ENCODE measurements at places on chromosomes 16 and 17.

DNA sequence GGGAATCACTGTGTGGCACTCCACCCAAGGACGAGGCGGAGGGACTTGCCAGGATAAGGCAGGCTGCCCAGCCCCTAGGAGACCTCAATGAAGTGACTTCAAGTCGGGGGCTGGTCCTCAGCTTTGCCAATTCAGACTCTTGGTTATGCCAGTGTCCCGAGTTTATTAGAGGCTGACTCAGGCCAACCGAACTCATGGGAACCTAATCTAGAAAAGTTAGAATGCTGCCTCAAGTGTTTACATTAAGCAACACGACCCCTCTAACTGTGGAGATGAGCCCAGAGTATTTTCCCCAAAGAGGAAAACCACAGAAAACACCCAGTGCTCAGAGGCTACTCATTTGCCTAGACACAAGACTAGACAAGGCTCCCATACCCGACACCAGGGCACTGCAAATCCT is 1.1 kb upstream of the TEKT3 start:
- DNase-seq = no peak

DNA sequence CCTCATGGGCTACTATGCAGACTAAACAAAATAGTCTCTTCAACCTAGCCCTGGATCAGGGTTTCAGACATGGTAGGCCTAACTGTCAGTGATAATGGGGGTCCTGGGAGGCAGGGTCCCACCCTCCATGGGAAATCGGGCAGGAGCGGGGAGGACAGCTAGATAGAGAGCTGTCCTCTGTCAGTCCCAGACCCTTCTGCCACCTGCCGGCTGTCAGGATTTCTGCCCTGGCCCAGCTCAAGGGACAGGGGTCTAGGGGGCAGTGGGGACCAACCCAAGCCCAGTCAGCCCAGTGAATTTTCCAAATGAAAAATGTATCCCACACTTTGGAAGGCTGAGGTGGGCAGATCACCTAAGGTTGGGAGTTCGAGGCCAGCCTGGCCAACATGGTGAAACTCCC is 5.3 kb downstream of the CA7 start:
- no peak for DNase-seq

DNA sequence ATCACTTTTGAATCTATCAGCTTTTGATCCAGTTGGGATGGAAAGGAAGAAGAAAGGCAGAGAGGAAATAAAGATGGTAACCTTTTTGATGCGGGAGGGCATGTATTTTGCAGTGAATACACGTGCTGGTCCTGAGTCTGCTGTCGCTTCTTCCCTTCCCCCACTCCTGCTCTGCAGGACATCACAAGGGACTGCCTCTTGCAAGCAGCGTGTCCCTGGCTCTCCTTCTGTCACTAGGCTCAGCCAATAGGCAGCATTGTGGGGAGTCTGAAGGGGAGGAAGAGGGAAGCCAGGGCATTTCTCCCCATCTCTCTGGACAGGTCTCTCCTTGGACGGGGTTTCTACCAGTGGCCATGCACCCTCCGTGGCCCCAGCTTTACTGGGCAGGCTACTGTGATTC is 15.7 kb upstream of the WFDC1 start:
- no peak for DNase-seq

DNA sequence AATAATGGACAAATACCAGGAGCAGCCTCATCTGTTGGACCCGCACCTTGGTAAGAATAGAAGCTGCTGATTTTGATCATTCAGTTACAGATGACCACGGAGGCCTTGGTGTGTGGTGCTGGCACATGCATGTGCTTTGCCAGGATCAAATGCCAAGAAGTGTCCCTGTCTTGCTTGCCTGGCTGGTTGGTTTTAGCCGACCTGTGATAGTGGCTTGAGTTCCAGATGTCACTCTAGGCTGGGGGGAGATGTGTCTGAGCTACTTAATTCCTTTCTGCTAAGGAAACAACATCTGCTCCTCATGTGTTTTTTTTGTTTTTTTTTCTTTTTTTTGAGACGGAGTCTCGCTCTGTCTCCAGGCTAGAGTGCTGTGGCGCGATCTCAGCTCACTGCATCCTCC is 4.3 kb downstream of the TBCD start:
- DNase-seq = no peak

DNA sequence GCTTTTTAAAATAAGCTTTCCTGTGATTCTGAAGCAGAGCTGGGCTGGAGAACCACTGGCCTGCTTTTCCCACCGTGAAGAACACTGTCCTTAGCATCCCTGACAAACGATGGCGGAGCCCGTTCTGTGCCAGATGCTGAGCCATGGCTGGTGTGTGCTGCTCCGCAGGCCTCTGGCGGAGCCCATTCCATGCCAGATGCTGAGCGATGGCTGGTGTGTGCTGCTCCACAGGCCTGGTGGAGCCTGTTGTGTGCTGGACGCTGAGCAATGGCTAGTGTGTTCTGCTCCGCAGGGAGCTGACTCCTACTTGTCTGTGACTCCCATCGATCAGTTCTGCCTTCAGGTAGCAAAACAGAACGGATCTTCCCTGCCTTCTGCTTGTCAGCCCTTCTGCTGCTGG is 4.3 kb downstream of the ENDOV start:
- no peak for DNase-seq

DNA sequence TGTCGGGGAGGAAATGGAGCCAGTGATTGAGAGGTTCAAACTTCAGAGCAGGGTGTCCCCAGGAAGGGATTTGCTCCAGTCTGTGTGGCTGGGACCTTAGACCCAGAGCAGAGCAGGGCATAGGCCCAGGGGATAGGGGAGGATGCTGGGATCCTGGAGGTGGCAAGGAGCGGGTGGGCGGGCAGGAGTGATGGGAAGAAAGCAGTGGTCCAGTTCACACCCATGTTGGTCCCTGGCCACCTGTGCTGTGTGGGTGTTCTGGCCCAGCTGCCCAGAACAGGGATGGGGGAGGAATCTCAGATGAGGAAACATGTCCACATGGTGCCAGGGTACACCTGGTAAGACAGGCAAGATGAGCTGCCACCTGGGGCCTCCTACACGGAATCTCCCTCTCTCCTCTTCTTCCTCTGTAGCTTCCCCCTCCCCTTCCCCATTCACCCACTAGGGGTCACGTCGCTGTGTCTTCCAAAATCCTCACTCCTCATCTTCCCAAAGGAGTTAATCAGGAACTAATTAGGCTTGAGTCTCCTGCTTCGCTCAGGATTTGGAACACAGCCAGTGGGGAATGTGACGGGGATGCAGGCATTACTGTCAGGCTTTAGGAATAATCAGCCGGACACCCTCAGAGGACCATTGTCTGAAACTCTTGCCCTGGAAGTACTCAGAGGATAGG is 2.3 kb downstream of the BEAN1 start:
- DNase-seq = no peak

DNA sequence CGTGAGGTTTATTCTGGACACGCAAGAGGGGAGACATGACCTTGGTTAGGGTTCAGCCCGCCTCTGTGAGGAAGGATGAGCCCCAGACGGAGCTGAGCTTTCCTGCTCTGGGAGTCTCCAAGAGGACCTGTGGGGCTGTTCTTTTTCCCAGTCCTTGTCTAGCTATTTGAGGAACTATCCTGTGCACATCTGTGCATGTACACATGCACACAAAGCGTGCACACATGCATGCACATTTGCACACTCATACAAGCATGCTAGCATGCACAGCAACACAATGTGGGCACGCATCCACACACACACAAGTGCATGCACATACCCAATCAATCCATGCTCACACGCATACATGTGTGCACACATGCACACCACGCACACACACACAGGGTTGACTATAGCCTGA is 40.4 kb downstream of the ABCC6 start:
- DNase-seq = no peak

GRCh38 chr17:39555368-39555767 is 52.4 kb downstream of the NEUROD2 start:
- DNase-seq = no peak

- peak; percentile 38 for DNase-seq
These were observed 11.6 kb downstream of the CD7 start for GRCh38 chr17:82305727-82306300.

DNA sequence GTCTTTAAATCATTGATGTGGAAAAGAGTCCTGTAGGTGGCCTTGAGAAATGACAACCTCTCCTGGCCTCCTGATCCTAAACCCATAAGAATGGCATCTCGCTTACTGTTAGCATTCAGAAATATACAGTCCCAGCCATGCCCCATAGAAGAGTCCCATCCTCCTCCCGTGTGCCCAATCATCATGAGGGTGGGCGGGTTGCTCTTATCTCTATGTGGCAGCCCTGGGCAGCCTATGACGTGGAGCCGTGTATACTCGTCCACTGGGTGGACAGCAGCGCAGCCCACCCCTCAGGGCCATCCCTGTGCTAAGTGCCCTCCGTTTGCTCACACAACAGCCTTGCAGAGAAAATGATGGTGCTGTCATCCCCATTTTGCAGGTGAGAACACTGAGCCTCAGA is 105.3 kb downstream of the AMFR start:
- DNase-seq = no peak

DNA sequence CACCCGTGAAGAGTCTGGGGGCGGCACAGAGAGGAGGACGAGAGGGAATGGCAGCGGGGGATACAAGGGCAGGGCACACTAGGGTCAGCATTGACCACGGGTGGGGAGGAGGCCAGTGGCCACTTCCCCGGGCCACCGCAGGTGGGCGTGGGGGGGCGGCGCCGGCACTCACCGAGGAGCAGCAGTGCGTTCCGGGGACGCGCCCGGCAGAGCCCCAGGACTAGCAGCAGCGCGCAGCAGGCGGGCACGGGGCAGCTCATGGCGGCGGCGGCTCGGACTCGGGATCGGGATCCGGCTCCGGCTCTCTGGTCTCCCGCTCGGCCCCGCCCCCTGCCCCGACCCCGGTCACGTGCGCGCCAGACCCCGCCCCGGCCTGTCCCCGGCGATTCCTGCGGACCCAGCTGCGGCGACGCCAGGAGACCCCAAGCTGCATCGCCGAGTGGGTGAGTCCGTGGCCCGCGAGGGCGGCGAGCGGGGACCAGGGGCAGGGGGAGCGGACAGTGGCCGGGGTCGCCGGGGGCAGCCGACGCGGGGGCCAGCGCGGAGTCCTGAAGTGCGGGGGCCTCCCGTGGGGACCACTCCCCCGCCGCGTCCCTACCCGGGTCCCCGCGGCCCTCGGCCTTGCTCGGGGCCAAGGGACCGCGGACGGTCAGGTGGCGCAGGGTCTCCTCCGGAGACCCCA is at the start of the genes SGSH and SLC26A11:
Gene SGSH, minus strand, starts transcription at position 280 of the 682 bp plus-strand sequence. Its CDS starts 20 bp downstream, at position 260.
Gene SLC26A11, plus strand, starts transcription at position 374 of the 682 bp plus-strand sequence. CDS start 1,134 bp downstream, outside the sequence.
- no peak for DNase-seq

- no peak for DNase-seq
These were observed 40.7 kb downstream of the SNX20 start for GRCh38 chr16:50640391-50640790.

GRCh38 chr17:15332338-15332737 is 9.1 kb downstream of the TEKT3 start:
- no peak for DNase-seq

DNA sequence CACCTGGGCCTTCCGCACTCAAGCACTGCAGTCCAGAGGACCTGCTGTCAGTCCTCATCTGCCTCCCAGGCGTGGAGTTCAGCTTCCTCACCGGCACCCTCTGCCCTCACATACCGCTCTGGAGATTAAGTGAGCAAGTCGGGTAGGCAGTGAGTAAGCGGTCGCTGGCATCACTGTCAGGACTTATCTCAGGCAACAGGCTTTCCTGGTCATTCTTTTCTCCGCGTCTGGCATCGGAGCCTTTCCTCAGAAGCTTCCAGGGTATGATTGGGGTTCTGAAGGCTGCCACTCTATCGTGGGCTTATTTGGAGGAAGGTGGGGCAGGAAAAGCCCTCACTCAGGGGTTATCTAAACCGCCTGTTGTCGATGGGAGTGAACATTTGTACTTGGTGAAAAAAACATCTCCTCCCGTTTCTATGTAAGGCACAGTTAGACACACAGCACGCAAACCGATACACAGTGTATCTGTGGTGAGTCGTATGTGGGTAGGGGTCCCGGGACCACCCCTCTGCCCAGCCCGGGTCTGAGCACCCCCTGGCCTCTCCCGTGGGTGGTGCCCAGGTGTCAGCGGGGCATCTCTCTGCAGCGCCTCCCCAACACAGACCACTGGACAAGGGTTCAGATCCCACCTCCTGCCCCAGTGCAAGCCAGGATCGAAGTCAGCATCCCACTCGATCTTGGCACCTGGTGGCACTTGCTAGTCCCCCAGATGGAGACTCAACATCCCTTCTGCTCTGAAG is 92.5 kb upstream of the PLCG2 start:
- DNase-seq = no peak

- DNase-seq = no peak
These were observed 485 bp downstream of the DYNLL2 start for GRCh38 chr17:58083491-58084316.

DNA sequence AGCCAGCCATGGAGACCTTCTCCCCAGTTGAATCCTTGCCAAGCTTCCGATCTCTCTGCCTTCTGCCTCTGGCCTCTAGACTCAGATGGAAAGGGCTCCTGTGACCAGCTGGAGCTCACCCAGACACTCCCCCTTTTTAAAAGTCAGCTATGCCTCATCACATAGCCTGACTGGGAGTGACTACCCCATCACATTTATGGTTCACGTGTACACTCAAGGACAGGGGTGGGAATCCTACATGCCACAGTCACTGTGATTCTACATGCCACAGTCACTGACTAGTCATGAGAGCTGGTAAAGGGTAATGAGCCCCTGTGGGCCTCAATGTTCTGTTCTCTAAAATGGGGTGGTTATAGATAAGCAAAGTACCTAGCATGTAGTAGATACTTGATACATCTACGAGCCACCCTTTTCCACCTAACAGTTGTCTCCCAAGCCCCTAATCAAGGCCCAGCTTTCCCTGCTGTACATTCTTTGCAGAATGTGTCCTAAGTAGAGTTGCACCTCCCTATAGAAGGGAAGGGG is 85.1 kb downstream of the RGS9 start:
- DNase-seq = no peak

DNA sequence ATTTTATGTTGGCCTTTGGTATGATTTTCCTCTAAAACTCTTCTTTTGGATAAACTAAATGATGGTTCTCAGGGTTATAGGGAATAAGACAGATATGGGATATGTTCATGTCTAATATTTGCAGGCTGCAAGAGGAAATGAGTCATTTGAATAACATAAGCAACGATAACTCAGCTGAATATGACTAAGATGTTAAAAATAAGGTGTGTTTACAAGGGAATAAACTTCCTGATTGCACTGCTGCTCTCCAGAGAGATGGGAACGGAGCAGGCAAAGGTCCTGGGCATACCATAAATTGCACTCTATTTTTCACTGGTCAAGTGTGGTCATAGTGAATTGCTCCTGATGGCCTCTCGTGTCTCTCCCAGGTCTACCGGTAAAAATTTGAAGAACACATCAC is 666.2 kb downstream of the TOX3 start:
- no peak for DNase-seq

- no peak for DNase-seq
These were observed 16.4 kb downstream of the FOXL1 start for GRCh38 chr16:86594721-86595120.

GRCh38 chr16:56347670-56348069 is 77.7 kb downstream of the AMFR start:
- DNase-seq = no peak
